T-cell (primary cell): ENCODE measurements at places on chromosomes 1 and 21. TPM values are rescaled to one million over a fixed set of nuclear protein-coding genes. Genes with fewer than 3 reads are reported as not detected.

The ADAM30 gene
- not detected for total RNA-seq

The AMY1A gene
- not detected for total RNA-seq

The PRKAB2 gene
- total RNA-seq = 18.4 TPM

DNA sequence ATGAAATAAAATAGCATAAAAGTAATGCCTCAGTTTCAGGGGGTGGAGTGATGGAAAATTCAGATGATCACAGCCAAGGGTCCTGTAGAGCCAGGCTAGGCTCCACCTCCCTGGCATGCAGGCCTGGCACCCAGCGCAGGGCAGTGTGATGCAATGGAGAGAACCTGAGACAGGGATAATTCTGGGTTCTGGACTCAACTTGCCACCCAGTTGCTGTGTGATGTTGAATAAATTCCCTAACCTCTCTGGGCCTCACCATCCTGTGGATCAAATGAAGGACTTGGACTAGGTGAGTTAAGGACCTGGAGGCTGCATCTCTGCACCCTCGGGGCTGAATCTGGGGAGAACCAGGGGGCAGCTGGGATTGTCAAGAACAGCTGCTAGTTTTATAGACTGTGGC, 17.0 kb downstream of the PADI2 start:
- DNase-seq = no peak

DNA sequence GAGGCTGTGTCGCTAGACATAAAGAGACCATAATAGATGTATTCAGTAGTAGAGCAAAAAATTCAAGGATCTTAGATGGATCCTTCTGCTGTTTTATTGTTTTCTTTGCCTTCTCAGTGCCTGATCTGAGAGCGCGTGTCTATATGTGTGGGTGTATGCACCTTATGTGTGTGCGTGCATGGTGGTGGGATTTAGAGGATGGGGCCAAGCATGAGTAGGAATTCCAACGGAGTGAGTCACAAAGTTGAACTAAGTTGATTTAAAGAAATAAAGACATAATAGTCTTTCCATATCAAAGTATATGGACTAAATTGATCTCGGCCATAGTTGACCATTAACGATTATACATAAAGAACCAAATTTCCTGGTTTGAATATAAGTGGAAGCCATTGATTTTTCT, 178.7 kb downstream of the CYYR1 start:
- DNase-seq = no peak

DNA sequence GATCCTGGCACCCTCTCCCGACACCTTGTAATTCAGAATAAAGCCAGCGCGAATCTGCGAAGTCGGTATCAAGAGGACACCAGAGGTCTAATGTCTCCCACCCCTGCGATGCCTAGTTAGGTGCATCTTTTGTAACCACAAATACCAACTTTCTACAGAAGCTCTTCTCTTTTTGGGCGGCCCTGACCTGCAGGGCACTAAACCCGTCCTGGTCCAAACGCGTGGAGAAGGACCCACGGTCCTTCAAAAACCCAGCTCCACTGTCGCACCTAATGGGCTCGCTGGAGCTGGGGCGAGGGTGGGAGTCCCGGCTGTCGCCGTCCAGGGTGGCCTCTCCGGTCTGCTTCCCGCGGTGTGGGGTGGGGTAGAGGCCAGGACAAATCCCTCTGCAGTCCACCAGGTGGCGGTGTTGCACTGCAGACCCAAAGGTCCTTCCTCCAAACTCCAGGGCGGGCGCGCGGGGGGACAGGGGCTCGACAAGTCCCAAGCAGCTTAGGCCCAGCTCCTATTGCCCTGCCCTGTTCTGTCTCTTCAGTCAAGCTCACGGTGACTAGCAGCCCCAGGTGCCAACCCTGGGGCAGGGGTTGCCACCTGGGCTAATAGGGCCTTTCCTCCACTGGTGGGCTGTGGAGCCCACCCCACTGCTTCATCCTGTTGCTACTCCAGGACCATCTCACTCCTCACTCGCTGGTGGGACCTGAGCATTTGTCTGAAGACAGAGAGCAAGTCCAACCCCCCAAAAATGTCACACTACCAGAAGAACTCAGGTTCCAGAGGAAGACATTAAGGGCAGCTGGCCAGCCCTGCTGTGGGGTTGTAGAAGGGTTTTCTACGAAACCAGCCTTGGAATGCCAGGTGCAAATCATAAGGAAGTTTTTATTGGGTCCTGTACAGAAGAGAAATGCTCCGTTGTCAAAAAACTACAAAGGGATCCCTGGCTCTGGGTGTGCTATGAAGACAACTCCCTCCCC, 2.8 kb downstream of the HES3 start:
- DNase-seq = peak; percentile 66

DNA sequence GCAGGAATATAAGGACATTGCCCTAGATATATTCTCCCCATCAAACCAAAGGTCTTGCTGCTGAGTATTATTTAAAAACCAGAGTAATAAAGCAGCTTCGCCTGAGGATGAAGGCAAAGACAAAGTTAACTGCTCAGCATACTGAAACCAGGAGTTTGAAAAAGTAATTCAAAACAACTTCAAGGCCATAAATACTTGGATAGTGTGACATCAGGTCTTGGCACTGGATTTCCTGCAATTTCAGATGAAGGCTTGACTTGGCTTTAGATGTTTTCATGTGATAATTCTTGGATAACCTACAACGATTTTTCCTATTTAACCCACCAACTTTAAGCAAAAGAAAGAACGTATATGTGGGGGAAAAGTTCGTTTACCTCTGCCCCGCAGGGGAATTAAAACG, 10.6 kb downstream of the SOD1 start:
- no peak for DNase-seq

GRCh38 chr1:50967416-50968157, 2.5 kb upstream of the CDKN2C start:
- DNase-seq = no peak

GRCh38 chr1:28249013-28249865, 10.1 kb upstream of the SESN2 start:
- DNase-seq = no peak

- DNase-seq = no peak
Observed at GRCh38 chr1:118970451-118970850, 17.7 kb downstream of the TBX15 start.

- no peak for DNase-seq
Observed at GRCh38 chr1:55445416-55445815, 230.3 kb upstream of the USP24 start.
